ENCODE measurements at places on chromosomes 7 and 10.

- peak; percentile 44 for DNase-seq
Measured at GRCh38 chr10:63720072-63720537, 198.9 kb downstream of the REEP3 start.

DNA sequence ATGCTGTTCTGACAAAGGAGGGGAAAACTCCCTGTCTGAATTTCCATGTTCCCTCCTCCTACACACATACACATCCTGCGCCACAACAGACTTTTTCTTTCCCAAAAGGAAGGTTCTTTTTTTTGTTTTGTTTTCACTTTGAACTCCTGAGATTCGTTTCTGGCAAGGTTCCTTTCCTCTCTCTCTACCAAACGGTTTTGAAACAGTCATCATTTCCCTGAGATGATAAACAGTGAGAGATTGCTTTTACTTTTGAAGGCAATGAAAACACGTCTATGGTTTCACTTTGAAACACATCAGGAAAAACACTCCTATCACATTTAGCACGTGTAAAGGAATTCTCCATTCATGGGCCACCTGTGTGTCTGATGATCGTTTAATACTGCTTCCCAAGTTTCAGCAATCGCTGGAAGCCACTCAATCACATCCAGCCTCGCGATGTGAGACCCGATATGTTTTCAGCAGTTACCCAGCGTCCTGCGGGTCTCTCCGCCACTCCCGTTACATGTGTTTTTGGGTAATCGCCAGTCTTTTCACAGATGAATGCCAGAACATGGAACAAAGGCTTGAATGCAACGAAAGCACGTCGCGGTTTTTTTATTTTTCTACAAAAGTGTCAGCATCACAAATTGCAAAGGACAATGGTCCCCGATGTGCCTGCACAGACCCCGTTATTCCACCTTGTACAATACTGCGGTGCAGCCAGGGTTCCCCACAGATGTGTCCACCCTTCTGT, 62.8 kb upstream of the CUX1 start:
- DNase-seq: no peak

- DNase-seq: no peak
Measured at GRCh38 chr10:30502266-30503060, 68.5 kb downstream of the MAP3K8 start.

DNA sequence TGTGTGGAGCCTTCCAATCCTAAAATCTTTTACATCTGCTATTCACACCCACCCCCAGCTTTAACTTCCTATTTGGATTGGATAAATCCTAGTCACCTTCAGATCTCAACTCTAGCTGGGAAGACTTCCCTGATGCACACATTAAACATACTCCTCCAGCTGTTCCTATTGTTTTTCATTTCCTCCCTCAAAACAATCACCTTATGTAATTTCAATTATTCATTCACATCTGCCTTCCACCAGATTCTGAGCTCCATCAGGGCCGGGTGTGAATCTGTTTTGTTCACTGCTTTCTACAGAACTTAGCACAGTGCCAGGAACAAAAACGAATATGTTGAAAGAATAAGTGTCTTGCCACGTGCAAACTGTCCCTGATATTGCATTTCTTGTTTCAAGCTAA, 497.4 kb downstream of the PLXDC2 start:
- DNase-seq: no peak

DNA sequence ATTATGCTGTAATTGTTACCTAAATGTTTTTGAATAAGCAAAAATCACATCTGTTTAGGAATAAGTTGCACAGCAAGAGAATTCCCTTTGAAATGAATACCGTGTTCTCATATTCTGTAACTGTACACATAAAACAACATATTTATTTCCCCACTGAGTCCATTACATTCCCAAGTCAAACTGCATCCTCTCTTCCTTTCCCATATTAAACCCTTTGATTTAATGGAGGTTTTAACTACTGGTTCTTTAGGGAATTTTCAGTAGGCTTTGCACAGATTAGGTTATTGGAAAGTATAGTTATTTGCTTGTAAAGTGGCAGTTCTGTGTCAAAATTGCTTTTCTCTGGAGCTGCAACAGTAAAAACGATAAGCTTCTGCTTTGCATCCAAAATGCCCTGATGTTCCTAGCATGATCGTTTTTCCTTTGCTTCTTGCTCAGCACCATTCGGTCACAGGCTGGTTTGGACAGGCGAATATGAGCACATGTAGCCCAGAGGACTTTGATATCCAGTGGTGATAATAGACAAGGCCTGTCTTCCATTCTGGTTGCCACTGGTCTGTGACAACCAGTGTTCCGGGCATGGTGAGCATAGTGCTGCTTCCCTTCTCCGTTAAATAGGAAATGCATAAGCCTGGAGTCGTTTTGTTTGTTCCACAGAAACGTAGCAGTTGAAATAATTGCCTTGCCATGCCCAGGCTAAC, 696.1 kb downstream of the AUTS2 start:
- no peak for DNase-seq

DNA sequence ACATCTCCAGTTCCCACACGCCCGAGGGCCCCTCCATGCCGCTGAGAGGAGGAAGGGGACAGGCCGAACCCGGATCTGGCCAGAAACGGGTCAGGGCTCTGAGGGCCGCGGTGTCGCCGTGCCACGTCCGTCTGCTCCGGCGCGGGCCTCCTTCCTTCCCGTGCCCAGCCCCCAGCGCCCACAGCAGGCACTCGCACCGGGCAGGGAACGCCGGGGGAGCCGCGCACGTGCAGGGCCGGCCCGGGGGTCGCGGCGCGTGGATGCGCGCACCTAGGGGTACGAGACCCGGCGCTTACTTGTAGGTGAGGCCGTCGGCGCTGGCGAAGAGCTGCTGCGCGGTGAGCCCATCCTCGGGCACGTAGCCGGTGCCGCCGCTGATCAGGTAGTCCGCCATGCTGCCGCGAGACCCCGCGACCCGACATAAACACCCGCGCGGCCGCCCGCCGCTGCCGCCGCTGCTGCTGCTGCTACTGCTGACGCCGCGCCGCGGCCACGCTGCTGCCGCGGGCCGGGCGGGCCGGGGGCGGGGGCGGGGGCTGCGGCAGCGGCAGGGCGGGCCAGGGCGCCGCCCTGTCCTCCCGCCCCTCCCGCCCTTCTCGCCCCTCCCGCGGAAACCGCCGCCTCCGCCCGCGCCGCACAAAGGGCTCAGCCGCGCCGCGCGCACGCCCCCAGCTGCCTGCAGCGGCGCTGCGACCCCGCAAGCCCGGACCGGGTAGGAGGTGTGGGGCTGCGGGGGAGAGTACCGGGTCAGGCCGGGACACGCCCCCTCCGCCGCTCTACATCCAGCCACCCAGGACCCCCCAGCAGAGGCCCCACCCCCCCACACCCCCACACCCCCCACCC, 4.1 kb downstream of the IMPDH1 start:
- DNase-seq: peak; percentile 64

DNA sequence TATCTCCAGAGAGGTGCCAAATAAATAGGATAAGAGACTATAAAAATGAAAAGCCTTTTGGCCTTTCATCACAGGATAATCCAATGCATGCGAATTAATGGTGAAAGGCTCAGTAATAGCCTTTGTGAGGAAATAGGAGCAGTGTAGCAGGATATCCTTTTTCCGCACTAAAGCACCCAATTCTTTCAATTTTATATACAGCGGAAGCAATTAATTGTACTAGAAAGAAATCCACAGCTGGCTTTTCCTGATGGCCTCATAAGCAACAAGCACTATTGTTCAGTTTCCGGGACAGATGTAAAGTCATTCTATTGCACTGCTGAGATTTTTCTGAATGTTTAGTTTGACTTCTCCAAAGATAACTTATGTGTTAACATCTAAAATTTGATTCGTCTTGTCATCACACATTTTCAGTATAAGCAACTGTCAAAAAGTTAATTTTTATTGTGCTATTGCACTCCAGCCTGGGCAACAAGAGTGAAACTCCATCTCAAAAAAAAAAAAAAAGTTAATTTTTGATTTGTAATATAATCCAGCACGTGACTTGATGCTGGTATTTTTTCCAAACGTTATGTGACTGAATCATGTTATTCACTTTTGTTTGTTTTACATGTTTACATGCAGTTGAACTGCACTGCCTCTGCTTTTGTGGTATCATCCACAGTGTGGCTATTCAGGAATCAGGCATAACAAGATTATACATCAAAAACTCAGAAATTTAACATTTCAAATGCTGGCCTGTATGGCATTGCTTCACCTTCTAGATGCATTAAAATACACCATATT, 8.4 kb upstream of the BMPR1A start:
- no peak for DNase-seq

GRCh38 chr7:44045226-44046014, 918 bp downstream of the DBNL start:
- DNase-seq: no peak

GRCh38 chr10:71744897-71745663, 25.5 kb upstream of the C10orf105 start:
- DNase-seq: no peak
